EL (cell line): ENCODE measurements at places on chromosomes 7 and 10.

DNA sequence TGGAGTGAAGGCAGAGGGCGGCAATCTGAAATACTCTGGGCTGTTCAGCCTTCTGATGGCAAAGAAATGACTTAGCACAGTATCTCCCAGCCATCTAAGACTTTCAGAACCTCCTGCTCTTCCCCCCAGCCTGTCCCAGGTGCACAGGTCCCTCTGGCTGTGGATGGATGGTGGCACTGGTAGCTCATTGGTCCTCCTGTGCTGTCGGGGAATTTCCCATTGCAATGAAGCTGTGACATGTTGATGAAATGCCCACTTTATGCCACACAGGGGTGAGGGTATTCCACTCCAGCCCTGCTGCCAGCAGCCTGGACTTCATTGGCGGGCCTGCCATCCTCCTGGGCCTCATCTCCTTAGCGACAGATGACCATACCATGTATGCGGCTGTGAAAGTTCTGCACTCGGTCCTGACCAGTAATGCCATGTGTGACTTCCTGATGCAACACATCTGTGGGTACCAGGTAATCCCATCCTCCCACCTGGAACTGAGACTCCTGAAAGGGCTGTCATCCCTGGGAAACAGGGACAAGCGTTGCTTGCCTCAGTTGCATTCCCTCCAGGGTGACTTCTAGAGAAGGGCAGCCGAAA lies 105.9 kb downstream of the WDFY4 start:
- no peak for DNase-seq

DNA sequence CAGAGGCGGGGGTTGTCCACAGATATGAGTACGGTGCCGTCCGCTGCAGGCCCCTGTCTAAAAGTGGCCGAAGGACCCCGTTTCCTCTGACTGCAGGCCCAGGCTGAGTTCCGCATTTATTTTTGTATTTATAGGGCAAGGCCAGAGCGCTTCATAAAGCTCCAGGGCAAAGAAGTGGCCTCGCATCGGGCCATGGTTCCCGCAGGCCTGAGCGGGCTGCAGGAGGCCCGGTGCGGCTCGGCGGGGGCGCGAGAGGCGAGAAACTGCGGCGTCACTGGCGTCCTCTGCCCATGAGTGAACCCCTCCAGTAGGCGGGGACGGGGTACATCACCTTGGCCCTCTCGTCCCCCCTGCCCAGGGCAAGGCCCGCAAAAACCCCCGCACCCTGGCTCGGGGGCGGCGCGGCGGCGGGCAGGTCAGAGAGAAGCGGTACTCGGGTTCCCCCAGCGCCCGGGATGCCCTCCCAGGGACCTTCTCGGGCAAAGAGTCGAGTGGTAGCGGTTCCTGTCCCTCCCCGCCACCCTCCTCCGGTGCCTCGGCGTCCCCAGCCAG lies 355.7 kb downstream of the DNAJB6 start:
- no peak for DNase-seq

- no peak for DNase-seq
These were observed 2.4 kb downstream of the BNIP3 start for GRCh38 chr10:131979336-131979735.

GRCh38 chr7:70257921-70258320 lies 659.6 kb downstream of the AUTS2 start:
- no peak for DNase-seq

DNA sequence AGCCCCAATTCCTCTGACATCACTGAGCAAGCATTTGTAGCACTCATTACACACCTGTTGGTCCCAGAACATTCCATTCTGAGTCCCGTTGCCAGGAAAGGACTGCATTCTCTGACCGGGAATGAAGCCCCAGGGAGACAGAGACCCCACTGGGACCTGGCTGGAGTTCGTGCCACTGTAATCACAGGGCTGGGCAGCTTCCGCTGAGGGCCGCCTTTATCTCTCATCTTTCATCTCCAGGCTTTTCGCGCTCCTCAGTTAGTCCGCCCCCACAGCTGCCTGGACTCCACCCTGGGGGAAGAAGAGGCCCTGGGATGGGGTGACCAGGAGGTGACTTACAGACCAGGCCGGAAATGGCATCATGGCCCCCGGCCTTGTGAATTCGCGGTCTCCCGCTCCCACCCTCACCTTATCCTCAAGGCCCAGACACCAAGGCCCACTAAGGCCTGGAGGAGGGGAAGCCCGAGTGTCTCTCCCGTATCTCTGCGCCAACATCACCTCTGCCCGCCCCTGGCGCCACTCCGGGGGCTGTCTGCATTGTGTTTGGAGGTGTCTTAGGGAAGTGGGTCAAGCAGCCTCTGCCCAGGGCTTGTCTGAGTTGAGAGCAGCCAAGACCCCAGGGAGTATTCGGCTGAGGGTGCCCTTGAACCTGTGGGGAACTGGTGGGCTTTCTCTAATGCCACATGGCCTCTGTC lies 75.4 kb downstream of the PROSER2 start:
- no peak for DNase-seq

DNA sequence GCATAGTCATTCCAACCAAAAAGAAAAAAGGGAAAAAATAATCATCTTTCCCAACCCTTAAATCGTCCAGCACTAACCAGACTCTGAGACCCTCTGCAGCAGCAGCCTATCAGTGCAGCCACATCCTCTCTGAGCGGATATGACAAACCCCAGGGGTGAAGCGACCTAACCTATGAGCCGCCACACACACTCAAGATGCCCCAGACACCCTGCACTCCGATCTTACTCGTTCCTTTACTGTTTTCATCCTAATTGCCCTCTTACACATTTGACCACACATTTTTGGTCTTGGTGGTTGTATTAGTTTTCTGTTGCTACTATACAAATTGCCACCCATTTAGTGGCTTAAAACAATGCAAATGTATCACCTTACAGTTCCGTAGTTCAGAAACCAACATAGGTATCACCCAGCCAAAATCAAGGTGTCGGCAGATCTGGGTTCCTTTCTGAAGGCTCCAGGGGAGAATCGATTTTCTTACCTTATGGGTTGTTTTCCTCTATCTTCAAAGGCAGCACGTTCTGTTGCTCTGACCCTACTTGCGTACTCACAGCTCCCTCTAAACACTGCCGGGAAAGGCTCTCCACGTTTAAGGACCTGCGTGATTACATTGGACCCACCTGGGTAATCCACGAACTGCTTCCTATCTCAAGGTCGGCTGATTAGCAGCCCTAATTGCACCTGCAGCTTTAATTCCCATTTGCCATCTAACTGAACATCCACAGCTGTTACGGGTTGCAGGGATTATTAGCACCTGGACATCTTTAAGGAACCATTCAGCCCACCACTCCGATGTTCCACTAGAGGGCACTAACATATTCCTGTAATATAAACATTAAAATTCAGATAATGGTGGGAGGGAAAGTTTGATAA lies 37.3 kb upstream of the PRSS1 start:
- DNase-seq, result peak; percentile 18

DNA sequence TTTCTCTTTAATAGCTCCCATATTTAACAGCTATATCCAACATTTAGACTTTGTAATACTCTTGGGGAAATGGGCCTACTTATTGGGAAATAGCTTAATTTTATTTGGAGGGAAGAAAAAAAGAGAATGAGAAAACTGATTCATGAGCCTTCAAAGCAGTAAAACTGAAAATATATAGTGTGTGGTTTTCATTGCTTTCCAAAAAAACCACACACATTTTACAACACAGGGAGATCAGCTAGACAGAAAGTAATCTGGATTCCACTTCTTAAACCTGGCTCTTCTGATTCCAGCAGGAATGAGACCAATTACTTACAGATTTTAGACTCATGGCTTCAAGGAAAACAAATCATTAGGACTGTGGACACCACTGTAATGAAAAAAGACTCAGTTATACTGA lies 48.7 kb downstream of the CH25H start:
- peak; percentile 44 for DNase-seq

DNA sequence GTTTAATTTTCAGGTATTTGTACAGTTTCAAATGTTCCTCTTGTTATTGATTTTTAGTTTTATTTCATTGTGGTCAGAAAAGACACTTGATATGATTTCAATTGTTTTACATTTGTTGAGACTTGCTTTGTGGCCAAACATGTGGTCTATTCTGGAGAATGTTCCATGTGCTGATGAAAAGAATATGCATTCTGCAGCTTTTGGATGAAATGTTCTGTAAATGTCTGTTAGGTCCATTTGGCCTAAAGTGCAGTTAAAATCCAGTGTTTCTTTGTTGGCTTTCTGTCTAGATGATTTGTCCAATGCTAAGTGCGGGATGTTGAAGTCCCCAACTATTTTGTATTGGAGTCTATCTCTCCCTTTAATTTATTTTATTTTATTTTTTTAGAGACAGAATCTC lies 70.5 kb downstream of the ZNF503 start:
- no peak for DNase-seq

DNA sequence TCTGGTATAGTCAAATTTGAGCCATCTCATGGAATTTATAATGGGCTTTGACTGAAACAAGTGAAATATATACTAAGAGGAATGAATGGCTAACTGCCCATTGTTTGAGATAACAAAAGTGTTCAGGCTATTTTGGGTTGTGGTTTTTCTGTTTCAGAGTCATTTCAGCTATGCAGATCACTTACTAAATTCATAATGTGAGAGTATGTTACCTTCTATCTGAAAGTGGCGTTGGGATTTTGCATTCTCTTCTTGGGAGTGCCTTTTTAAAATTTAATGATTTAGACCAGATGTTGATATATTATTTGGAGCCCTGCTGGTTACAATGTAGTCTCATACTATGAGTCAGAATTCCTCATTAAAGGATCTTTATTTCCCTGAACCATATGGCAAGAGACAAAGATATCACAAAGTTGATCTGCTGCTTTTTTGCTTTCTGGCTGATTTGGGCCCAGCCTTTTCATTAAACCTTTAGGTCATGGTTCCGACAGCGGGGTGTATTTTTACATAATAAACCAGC lies 10.4 kb downstream of the VCL start:
- peak; percentile 91 for DNase-seq

DNA sequence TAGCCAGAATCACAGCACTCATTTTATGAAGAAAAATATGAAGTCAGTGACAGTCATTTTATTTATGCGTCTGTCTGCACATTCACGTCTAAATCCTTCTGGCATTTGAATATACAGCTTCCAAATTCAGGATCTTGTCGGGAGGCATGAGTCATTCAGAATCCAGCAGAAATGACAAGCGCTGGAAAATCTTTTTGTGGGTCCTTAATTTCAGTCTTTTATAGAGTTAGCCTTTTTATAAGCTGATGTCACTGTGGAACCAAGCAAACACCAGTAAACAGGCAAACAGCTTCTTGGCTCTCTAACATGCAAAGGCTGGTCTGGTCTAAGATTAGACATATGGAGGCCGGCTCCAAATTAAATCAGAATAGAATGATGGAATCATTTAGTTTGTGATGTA lies 388.2 kb upstream of the TEX47 start:
- no peak for DNase-seq

- DNase-seq, result no peak
These were observed 403.2 kb upstream of the MGMT start for GRCh38 chr10:129063877-129064276.

DNA sequence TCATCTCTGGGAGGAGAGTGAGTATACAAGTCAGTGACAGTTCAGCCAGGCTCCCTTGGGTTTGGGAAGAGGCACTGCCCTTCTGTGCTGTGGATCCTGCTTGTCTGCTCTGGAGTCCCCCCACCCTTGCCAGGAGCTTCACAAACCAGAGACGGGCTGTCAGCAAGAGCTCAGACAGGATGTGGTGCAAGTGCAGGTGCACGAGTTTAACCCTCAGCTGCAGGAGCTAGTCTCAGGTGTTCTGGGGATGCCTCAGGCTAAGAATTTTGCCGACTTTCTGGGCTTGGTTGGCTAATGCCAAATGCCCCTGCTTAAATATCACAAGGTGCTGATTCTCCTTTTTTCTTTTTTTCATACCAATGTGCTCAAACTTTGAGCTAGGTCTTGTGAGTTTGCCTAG lies 22.3 kb downstream of the ZNF783 start:
- no peak for DNase-seq

- DNase-seq, result no peak
These were observed 95.5 kb downstream of the SGMS1 start for GRCh38 chr10:50528206-50528605.

DNA sequence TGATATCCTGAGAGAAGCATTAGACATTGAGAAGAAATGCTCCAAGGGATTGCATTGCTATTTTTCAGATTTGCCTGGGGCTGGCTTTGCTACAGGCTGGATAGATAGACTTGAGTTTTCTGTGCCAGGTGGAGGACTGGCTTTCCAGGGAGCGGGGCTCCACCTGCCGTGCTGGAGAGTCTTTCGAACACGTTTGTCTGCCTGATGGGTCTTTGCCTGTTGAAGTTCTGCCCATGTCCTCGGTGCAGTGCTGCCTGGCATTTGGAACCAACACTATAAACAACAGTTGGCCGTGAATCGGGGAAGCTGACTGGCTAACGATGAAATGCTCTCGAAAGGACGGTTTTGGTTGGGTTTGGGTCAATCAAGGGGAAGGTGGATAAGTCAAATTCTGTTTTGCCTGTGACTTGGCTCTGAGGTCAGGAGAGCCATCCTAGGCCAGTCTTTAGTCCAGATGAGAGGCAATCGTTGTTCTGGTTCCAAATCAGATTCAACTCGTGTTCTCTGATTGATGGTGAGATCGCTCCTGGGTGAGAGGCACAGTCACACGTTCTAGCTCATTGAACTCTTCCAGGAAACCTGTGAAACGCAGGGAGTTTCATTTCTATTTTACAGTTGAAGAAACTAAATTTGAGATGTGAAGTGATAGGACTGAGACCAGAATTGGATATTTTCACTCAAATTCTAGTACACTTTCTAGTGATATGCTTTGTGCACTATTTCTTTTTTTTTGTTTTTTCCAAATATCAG lies 599.0 kb downstream of the TYW1 start:
- DNase-seq, result no peak

DNA sequence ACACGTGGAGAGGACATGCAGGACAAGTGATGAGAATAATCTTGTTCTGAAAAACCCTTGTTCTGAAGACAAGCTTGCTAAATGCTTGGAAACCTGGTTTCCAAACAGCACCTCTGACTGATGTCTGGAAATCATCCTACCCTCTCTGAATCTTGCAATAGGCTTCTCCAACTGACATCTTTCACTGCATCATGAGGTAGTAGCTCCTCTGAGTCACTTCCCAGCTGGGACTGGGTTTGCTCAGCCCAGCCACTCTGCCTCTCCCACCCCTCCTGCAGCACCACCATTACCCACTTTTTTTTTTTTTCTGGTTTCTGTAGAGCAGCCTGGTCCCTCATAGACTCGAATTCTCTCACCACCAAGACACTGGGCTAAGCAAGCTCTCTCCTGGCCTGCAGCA lies 919.8 kb downstream of the GRID1 start:
- no peak for DNase-seq

DNA sequence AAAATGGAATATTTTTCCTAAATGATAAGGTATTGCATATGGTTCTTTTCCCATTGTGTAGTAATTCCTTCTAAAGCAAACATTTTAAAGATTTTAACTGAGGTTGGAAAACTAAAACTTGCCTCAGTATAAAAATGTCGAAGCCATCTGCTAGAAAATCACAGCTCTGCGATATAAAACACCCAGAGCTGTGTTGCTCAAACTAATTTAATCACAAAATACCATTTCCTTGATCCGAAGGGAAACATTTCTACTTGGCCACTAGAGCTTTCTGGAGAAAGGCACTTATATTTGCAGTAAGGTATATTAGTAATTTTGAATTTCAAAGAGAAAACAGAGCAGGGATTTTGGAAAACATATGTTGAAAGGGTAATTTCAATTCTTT lies 209.2 kb upstream of the ZNF32 start:
- no peak for DNase-seq

- DNase-seq, result peak; percentile 95
These were observed 179.0 kb downstream of the DGKI start for GRCh38 chr7:137667633-137668387.
